Activated CD8-positive, alpha-beta memory T cell treated with anti-CD3 and anti-CD28 coated beads for 48 hours (primary cell): ENCODE measurements at places on chromosomes 11 and 22.

- DNase-seq, result no peak
Observed at GRCh38 chr11:65330544-65330943, 3.1 kb upstream of the DPF2 start.

DNA sequence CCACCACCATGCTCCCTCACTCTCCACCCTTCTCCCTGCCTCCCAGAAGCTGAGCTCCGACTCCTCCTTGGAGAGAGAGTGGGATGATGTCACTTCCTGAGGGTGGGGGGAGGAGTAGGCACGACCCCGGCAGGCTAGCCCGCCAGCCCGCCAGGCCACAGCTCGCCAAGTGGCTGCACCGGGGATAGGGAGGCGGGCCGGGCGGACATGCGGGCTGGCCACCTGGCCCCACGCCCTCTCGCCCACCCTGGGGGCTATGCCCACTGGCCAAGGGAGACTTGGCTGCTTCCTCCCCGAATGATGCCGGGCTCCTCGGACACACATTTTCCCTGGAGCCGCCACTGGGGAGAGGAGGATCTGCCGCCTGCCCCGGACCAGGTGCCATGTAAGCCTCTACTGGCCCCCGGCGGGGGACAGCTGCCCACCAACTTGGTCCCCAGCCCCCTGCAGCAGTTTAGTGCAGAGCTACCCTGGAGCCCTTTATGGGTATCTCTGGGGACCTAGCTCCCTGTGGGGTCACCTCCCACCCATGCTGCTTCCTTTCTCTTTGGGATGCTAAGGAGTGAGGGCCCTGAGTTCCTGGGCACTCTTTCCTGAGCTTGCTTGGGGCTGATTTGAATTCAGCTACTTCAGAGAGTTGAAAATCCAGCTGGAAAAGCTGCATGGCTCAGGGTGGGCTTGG, 33.7 kb upstream of the MYRF start:
- DNase-seq, result no peak

GRCh38 chr11:68040101-68040956, 1.5 kb downstream of the TCIRG1 start:
- no peak for DNase-seq

GRCh38 chr11:70834277-70834940, 418.0 kb downstream of the SHANK2 start:
- no peak for DNase-seq

- DNase-seq, result no peak
Observed at GRCh38 chr11:104432981-104433380, 269.0 kb upstream of the PDGFD start.

- no peak for DNase-seq
Observed at GRCh38 chr11:45859661-45860140, 12.4 kb downstream of the CRY2 start.

GRCh38 chr22:45009606-45010531, at the start of gene PHF21B:
Gene PHF21B (minus strand): TSS chr22:45010005. CDS start chr22:45009549, 456 bp downstream.
- no peak for DNase-seq

DNA sequence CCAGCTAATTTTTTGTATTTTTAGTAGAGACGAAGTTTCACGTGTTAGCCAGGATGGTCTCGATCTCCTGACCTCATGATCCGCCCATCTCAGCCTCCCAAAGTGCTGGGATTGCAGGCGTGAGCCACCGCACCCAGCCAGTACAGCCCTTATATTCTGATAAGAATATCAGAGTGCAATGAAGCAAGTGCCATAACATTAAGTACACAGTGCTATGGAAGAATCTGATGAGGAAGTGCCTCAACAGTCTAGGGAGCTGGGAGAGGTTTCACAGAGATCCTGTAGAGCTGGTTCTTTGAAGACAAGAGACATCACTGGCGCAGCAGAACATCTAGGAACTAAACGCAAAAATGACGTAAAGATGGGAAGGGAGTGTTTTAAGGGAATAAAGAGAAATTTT, 2.1 kb downstream of the RTCB start:
- no peak for DNase-seq

DNA sequence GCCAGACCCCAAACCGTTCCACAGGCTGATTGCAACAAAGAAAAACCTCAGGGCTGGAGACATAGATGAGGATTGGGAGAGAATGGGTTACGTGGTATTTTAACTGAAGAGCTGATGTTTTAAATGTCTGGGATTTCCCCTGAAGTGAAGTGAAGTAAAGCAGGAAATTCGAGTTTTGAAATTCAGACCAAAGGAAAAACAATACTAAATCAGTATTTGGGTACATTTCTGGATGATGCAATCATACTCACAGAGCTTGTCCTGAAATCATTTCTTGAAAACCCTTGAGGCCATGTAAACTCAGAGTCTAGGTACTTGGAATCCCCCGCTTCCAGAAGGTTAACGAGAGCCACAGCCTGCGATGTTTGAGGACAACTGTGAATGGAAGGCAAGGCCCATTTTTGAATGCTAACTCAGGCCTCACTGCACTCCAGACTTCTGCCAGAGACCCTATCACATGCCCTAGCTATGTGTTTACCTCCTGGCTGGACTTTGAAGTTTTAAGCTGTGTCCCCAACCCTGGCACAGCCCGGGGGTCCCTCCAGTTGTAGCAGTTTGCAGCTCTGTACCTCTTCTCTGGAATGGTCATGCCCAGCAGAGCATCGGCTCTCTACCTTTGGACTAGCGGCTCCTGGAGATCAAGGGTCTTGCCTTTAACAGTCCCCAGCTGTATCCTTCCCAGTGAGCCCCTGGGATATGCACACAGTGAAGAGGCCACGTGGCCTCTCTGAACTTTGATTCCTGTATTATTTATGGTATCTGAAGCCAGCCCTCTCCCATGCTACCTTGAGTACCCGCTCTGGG, 5.4 kb upstream of the FTH1 start:
- DNase-seq, result no peak

GRCh38 chr11:95282291-95282751, 51.3 kb upstream of the SESN3 start:
- no peak for DNase-seq

- no peak for DNase-seq
Observed at GRCh38 chr11:57560146-57560545, 7.3 kb downstream of the UBE2L6 start.

GRCh38 chr11:115659061-115659963, 155.1 kb upstream of the CADM1 start:
- no peak for DNase-seq

- no peak for DNase-seq
Observed at GRCh38 chr22:26550498-26551033, 38.3 kb upstream of the TFIP11 start.

GRCh38 chr11:63553759-63554158, 9.4 kb downstream of the PLAAT2 start:
- no peak for DNase-seq

DNA sequence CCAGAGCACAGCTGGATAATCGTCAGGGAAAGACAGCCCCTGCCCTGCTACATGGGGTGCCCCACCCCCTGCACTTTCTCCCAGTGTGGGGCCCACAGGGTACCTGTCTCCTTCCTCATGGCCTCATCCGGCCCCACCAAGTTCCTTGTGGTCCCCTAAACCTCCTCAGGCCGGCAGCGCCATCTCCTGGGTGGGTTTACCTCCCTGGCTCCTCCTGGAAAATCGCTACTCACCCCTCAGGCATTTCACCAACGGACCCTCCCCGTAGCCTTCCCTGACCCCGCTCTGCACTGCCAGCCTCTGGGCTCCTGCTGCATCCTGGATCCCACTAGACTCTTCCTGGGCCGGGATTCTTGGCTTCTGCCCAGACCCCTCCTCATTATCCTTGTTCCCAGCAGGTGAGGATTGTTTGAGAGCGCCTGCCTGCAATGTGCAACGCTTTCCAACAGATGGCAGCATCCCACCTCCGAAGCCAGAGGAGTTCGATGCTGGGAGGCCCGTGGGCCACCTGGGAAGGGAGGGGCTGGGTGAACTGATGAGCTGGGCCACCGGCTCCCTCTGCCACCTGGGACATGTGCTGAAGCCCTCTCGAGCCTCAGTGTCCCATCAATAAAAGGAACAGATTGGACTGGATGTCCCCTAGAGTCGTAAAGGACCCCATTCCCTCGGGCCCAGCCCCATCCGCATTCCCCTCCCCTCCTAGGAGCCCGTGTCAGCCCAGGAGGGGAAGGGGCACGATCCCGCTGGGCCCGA, 44.2 kb upstream of the TTLL12 start:
- DNase-seq, result peak; percentile 47

- DNase-seq, result no peak
Observed at GRCh38 chr11:18768472-18768901, 23.1 kb downstream of the PTPN5 start.

GRCh38 chr11:130772266-130773227, 143.7 kb downstream of the SNX19 start:
- no peak for DNase-seq

- DNase-seq, result no peak
Observed at GRCh38 chr11:382081-382629, 11.9 kb upstream of the PKP3 start.

- no peak for DNase-seq
Observed at GRCh38 chr11:19508165-19508564, 204.5 kb upstream of the NAV2 start.

DNA sequence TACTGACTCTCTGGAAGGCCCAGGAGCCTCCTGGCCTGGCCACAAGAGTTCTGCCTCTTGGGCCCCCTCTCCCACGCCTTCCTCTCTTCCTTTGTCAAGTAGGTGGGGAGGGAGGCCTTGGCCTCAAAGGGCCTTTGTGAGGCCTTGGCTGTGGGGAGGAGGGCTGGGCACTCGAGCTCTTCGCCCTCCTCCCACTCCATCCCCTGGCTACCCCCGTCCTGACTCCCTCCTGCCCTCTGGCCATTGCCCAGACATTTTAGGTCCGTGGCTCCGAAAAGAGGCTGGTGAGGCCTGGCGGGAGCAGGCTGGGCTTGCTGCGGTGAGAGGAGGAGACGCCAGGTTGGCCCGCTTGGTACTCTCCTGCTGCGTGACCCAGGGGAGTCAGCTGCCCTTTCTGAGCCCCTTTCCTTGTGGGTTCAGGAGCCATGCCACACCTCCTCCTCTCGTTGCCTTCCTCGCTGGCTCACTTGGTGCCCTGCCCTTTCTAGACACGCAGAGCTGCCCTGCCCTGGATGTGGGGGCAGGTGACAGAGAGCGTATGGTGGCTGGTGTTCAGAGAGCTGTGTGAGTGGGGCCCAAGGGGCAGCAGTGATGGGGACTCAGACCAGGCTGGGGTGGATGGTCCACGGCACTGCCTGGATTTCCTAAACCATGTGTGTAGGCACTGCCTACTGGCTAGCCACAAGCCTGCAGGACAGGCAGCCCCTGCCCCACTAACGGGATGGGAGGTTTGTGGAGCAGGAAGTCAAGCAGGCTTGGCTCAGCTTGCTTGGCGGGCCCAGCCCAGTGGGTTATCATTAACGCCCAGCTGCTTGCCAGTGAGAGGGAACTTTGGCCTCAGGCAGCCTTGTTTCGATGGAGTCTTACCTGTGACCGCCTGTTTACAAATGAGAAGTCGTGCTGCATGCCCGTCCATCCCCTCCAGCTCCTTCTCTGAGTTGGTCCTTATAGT, 15.8 kb upstream of the OMP start:
- DNase-seq, result no peak

GRCh38 chr22:46251816-46252380, 1.8 kb upstream of the CDPF1 start:
- no peak for DNase-seq

DNA sequence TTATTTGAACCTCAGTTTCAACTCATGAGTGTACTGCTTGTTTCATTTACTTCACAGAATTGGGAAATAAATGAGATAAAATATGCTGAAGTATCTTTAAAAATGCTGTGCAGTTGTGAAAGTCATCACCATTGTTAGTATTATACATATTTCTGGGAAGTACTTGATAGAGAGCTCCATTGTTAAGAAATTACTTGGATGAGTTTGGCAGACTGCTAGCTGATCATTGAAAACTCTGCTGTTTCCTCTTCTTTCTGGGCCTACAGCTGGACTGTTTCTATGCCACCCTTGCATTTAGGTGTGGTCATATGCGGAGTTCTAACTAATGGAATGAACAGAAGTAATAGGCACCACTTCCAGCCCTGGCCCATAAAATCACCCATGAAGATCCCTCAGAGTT, 10.0 kb downstream of the SIK2 start:
- no peak for DNase-seq

GRCh38 chr11:46667043-46667481, 33.4 kb downstream of the ARHGAP1 start:
- no peak for DNase-seq

GRCh38 chr11:20163783-20164481, 3.7 kb upstream of the DBX1 start:
- no peak for DNase-seq

GRCh38 chr11:933142-933851, 7.6 kb downstream of the AP2A2 start:
- no peak for DNase-seq

DNA sequence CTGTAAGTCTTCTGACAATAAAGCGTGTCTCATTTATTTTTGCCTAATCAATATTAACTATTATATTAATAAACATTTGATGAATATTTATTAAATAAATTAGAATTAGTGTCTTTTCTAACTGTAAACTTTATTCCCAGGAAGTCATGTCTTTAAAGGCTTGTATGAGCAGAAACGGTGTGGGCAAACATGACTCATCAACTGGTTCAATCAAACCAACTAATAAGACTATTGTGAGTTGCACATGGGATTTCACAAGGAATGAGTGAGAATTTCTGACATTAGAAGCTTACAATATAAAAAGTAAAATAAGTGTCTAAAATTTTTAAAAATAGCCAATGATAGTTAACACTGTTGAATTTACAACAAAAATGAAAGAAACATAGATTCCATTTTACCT, 259.2 kb upstream of the CTSC start:
- no peak for DNase-seq

DNA sequence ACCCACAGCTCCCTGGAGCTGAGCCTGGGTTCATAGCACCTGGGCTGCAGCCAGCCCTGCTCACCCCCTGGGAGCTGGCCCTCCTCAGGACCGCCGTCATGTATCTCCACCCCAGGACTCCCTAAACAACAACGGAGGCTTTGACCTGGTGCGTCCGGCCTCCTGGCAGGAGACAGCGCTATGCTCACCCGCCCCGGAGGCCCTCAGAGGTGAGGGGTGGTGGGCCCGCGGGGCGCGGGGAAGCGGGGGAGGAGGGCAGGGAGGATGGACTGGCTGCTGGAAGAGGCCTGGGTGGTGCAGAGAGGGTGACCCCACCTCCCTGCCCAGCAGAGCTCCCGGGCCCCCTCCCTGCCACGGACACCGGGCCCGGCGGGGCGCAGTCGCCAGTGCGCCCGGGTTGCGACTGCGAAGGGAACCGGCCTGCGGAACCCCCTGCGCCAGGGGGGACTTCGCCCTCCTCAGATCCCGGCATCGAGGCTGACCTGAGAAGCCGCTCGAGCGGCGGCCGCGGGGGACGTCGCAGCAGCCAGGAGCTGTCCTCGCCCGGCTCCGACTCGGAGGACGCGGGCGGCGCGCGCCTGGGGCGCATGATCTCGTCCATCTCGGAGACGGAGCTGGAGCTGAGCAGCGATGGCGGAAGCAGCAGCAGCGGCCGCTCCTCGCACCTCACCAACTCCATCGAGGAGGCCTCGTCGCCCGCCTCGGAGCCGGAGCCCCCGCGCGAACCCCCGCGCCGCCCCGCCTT, 3.1 kb downstream of the MAPK8IP2 start:
- DNase-seq, result no peak

- DNase-seq, result no peak
Observed at GRCh38 chr11:10752486-10752885, 1.4 kb downstream of the CTR9 start.

- DNase-seq, result no peak
Observed at GRCh38 chr22:22979954-22980353, 90.4 kb upstream of the GNAZ start.

GRCh38 chr11:19738124-19738523, 25.5 kb downstream of the NAV2 start:
- no peak for DNase-seq

GRCh38 chr11:85960678-85961077, 105.5 kb downstream of the CCDC83 start:
- no peak for DNase-seq
